Suprapubic skin (tissue), 4 donors: ENCODE measurements at places on chromosomes 4 and X. TPM values are rescaled to one million over a fixed set of nuclear protein-coding genes. Genes with fewer than 3 reads are reported as not detected.
A peak's percentile ranks its signal among the peaks of the same experiment; 100 is the strongest.

GRCh38 chr4:54107951-54108748, 8.2 kb downstream of the GSX2 start:
- peaks cover 90% of the 10 kb centered on the region for H3K27me3 ChIP-seq
- no peaks in the 10 kb centered on the region for H3K36me3 ChIP-seq
- no peak overlapping the region for H3K27ac ChIP-seq
- no peak for DNase-seq

DNA sequence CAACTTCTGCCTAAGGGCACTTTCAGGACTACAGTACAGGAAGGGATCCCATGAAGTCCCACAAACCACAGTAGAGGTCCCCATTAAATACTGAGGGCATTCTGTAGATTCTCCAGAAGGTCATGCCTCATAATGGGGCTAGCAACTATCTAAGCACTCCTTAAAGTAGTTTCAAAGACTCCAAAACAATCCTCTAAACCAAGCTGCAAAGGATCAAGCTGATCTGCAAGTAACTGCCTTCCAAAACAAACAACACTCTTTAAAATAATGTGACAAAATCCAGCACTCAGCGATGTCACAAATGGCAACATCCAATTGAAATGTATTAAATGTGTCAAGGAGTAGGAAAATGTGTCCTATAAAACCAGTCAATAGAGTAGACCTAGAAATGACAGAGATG, 118.7 kb downstream of the FRYL start:
- H3K36me3 ChIP-seq: no peaks in the 10 kb centered on the region
- peaks cover 18% of the 10 kb centered on the region for H3K4me1 ChIP-seq
- no peak for DNase-seq
- H3K27me3 ChIP-seq: no peaks in the 10 kb centered on the region

GRCh38 chr4:52751487-52751911, 274 bp upstream of the ERVMER34-1 start:
- no peak overlapping the region for H3K27ac ChIP-seq
- H3K27me3 ChIP-seq: peaks cover 19% of the 10 kb centered on the region
- peak overlapping the region; percentile 61 for H3K4me3 ChIP-seq
- H3K4me1 ChIP-seq: peaks cover 14% of the 10 kb centered on the region
- no peak for DNase-seq

GRCh38 chr4:3792813-3793212, 26.6 kb downstream of the ADRA2C start:
- H3K27ac ChIP-seq: no peak overlapping the region
- no peak overlapping the region for H3K4me3 ChIP-seq
- DNase-seq: no peak
- no peaks in the 10 kb centered on the region for H3K4me1 ChIP-seq
- peaks cover 28% of the 10 kb centered on the region for H3K27me3 ChIP-seq

DNA sequence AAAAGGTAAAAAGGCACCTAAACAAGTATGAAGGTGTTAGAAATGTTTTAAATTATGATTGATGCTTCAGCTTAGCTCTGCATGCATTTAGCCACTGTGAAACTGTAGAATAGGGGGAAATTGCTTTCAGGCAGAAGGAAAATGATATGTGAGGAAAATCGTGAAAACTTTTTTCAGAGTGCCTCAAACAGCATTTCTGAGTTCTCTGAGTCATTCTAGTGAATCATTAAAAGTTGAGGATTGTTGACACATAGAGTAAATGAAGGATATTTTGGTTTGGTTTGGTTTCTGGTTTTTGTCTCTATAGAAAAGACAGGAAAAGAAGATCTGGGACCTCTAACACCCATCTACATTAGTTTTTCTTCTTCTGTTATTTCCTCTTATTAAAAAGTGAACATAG, 332.5 kb upstream of the TRAM1L1 start:
- H3K27me3 ChIP-seq: no peaks in the 10 kb centered on the region
- no peak overlapping the region for H3K4me3 ChIP-seq
- H3K4me1 ChIP-seq: no peaks in the 10 kb centered on the region
- no peak overlapping the region for H3K27ac ChIP-seq

- H3K36me3 ChIP-seq: no peaks in the 10 kb centered on the region
- H3K27me3 ChIP-seq: no peaks in the 10 kb centered on the region
- no peak overlapping the region for H3K27ac ChIP-seq
- no peak for DNase-seq
- no peaks in the 10 kb centered on the region for H3K4me1 ChIP-seq
These were observed 144.1 kb downstream of the SLC7A11 start for GRCh38 chr4:138097912-138098600.

GRCh38 chr4:153555730-153556434, 89.7 kb downstream of the TMEM131L start:
- H3K27me3 ChIP-seq: no peaks in the 10 kb centered on the region
- no peak overlapping the region for H3K27ac ChIP-seq
- peaks cover 4% of the 10 kb centered on the region for H3K4me1 ChIP-seq
- peaks cover 10% of the 10 kb centered on the region for H3K36me3 ChIP-seq
- H3K4me3 ChIP-seq: no peak overlapping the region

DNA sequence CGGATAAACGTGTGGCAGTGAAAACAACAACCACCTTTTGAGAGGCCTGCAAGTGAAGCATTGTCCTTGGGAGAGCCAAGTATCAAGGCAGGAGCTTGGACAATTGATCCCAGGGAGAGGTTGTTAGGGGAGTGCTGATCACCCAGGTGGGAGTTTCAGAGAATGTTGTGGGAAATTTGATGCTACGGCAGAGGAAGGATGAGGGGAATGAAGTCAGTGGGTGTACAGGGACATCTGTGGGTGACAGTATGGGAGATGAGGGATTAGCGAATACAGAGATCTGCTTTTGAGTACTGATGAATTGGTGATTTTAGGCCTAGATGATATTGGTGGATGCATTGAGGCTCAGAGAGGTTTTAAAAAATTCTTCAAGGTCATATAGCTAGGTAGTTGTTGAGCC, 4.3 kb downstream of the GNL3L start:
- no peak for DNase-seq
- H3K4me1 ChIP-seq: peaks cover 21% of the 10 kb centered on the region
- no peak overlapping the region for H3K27ac ChIP-seq

DNA sequence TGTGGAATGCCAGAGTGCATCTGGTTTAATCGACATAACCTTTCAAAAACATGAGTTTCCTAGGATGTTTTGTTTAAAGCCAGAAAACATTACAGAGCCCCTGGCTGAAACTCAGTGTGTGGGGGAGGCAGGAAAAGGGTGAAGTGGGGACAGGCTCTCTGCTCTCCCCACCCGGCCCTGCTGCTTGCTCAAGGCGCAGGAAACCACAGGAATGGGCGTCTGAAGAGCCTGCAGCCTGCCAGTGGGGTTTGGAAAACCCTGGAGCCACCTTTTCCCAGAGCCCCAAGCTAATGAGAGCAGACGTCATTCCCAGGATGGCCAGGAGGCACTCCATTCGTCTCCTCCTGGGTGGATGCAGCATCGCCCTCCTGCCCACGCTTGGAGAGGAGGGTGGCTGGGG, 240.6 kb downstream of the AFAP1 start:
- no peak for DNase-seq
- no peak overlapping the region for H3K4me3 ChIP-seq
- peak overlapping the region; percentile 26 for H3K27ac ChIP-seq
- peaks cover 10% of the 10 kb centered on the region for H3K4me1 ChIP-seq

DNA sequence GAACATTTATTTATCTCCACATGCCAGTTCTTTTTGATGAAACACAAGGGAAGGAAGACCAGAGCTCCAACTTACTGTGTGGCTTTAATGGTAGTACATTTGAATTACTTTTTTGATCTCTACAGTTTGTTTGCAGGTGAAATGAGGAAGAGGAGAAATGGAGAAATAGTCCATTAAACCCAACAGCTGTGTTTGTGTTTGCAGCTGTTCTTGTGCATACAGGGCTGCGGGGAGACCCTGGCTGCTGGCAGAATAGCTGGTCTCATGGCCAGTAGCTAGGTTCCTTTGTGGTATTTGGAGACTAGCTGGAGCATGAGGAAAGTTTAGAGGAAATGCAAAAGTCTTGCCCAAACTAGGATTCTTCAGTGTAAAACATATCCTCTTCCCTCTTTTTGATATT, 374.8 kb downstream of the GPAT3 start:
- no peak for DNase-seq
- no peak overlapping the region for H3K27ac ChIP-seq
- H3K36me3 ChIP-seq: no peaks in the 10 kb centered on the region
- no peaks in the 10 kb centered on the region for H3K4me1 ChIP-seq
- no peak overlapping the region for H3K4me3 ChIP-seq

SHISA3 gene
- total RNA-seq: 0.72 TPM

CT45A2 gene
- not detected for total RNA-seq

NOX1 gene
- total RNA-seq: not detected
